ENCODE measurements at places on chromosomes 1 and 21.

- peaks cover 34% of the 10 kb centered on the region for H3K27me3 ChIP-seq
- H3K4me3 ChIP-seq = no peak overlapping the region
- H3K4me1 ChIP-seq = no peaks in the 10 kb centered on the region
- DNase-seq = no peak
- no peak overlapping the region for H3K27ac ChIP-seq
Measured at GRCh38 chr21:31997191-31997590, 124.4 kb downstream of the HUNK start.

- DNase-seq = no peak
- peaks cover 11% of the 10 kb centered on the region for H3K36me3 ChIP-seq
- peaks cover 40% of the 10 kb centered on the region for H3K4me1 ChIP-seq
Measured at GRCh38 chr1:52727956-52728656, 1.9 kb downstream of the ZYG11B start.

GRCh38 chr1:77954521-77954920, 24.4 kb downstream of the FUBP1 start:
- H3K4me1 ChIP-seq = peaks cover 27% of the 10 kb centered on the region
- H3K36me3 ChIP-seq = peaks cover 96% of the 10 kb centered on the region
- no peak overlapping the region for H3K4me3 ChIP-seq
- no peak for DNase-seq

DNA sequence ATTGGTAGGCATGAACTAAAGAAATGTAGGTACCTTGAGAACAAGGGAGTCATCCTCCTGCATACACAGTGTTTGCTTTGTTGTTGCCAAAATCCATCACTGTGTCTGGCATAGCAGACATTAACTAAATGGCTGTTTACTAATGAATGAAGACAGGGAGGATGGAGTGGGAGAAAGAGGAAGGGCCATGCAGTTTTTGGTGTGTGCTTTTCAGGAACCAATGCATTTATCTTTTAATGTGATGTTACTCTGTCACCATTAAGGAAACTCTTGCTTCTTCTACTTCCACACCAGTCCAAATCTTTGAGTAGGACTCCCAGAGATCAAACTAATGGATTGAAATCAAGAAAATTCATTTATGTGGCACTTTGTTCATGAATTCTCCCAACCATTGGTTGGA, 55.6 kb upstream of the DUSP10 start:
- no peak overlapping the region for H3K27ac ChIP-seq
- H3K36me3 ChIP-seq = peaks cover 14% of the 10 kb centered on the region
- peaks cover 24% of the 10 kb centered on the region for H3K4me1 ChIP-seq
- no peaks in the 10 kb centered on the region for H3K27me3 ChIP-seq

DNA sequence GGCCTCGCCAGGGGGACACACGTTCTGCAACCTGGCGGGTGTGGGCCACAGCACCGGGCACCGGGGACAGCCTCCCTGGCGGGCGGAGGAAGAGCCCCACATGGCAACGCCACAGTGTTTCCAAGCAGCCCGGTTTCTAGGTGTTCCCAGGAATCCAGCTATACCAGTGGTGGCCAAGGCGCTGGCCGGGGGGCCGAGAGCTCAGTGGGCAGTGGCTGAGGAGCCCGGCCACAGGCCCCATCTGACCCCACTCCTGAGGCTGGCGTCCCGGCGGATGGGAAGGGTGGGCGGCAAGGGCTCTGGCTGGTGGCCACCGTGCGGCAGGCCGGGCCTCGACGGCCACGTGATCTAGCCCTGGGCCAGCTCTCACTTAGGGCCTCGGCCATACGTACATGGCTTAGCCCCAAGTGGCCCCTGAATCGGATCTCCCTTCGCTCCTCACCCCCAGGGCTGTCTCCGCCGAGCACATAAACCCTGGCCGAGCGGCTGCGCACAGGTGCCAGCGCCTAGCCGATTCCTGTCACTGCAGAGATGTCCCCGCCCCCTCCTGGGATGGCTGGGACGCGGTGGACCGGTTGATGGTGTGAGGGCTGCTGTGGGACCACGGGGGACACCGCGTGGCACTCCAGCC, 68.7 kb downstream of the MORN1 start:
- no peaks in the 10 kb centered on the region for H3K4me1 ChIP-seq
- H3K4me3 ChIP-seq = no peak overlapping the region
- no peak overlapping the region for H3K27ac ChIP-seq
- peaks cover 8% of the 10 kb centered on the region for H3K27me3 ChIP-seq
- no peak for DNase-seq
- H3K36me3 ChIP-seq = peaks cover 17% of the 10 kb centered on the region

- peaks cover 94% of the 10 kb centered on the region for H3K27me3 ChIP-seq
- no peak overlapping the region for H3K27ac ChIP-seq
- DNase-seq = peak; percentile 38
- peaks cover 3% of the 10 kb centered on the region for H3K36me3 ChIP-seq
- peaks cover 2% of the 10 kb centered on the region for H3K4me1 ChIP-seq
Measured at GRCh38 chr1:38818175-38818976, 41.2 kb downstream of the RRAGC start.

DNA sequence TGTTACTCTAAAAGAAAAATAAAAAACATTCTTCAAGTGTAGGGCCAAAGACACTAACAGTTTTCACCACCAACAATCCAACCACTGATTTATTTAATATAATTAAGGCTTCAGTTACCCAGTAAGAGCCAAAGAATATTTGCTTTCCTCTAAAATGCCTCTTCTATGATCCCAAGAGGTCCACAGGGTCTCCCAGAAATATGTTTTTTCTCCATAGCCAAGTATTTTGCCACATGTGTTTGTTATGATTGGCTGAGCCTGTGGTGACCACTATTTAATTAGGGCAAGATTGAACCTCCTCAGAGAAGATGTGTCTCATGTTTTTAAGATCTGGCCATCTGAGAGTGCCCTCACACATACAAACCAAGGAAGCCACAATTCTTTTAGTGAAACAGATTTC, 135.9 kb downstream of the TPR start:
- no peak overlapping the region for H3K27ac ChIP-seq
- H3K4me3 ChIP-seq = no peak overlapping the region

DNA sequence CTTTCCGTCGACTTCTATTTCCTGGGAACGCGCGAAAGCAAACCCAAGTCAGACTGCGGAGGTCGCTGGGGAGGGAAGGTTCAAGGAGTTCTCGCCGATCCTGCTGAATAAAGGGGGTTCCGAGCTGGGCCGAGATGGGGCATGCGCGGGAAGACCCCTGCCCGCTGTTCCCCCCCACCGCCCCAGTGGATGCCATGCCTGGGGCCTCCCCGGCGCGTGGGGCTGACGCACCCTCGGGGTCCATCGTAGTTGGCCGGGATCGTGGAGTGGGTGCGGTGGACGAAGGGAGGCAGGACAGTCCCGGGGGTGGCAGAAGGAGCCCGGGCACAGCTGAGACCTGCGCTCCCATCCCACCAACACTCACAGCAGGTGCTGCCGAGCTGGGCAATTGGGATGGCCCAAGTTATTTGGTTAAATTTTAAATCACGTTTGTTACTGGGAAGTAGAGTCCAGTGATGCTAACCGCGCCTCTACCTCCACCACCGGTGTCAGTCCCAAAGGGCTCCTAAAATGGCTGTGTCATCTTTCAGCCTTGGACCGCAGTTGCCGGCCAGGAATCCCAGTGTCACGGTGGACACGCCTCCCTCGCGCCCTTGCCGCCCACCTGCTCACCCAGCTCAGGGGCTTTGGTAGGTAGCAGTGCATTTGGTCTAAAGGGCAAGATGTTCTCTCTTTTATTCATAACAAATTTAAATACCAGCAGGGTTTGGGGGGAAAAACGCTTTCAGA, 801 bp downstream of the MX1 start:
- DNase-seq = no peak
- H3K27me3 ChIP-seq = no peaks in the 10 kb centered on the region
- peaks cover 26% of the 10 kb centered on the region for H3K36me3 ChIP-seq
- peak overlapping the region; percentile 97 for H3K4me3 ChIP-seq

Measured in effector memory CD8-positive, alpha-beta T cell (primary cell).